ENCODE measurements at places on chromosomes 6 and 20.

DNA sequence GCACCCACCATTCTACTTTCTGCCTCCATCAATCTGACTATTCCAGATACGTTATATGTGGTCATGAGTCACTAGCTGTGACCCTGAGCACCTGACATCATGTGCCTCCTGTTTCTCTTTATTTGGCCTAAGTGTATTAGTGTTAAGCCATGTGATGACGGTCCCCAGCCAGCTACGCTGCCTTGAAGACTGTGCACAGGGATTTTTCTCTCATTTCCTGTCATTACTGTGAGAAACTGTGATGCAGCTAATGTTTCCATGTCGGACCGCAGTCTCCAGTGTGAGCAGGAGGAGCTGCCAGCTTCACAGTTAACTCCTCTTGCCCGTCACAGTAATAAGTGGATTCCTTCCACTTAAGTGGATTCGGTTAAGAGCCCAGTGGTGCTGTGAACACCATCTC, 9.9 kb upstream of the SPATS1 start:
- no peak for DNase-seq

DNA sequence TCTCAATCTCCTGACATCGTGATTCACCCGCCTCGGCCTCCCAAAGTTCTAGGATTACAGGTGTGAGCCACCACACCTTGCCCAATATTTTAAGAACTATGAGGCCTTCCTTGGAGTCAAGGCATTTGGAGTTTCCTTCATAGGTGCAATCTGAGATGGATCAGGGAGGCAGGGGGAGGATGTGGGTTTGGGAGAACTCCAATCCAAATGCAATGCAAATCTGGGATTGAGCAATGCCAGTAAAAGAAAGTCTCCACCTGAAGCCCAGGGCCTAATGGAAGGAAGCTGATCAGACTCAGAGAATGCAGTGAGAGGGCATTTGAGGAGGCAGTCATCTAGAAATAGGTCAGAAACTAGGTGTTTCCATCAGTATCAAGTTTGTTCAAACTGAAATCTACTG, 21.2 kb downstream of the RSPH3 start:
- no peak for DNase-seq

DNA sequence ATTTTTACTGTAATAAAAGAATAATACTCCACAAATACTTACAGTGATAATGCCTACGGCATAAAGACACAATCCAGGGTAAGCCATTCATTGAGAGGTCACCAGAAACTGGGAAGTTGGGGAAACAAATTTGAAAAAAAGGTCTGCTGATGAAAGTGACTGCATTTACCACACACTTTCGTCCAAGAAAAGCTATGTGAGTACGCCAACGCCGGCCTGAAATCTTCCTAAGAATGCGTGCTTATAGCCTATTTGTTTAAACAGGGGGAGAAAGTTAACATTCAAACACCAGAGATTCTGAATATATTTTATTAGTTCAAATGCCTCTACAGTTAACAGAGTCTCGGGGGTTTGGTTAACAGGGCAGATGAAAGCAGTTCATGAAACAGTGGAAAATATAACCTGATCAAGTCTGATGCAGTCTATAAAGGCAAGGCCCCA, 657 bp upstream of the LTV1 start:
- no peak for DNase-seq

DNA sequence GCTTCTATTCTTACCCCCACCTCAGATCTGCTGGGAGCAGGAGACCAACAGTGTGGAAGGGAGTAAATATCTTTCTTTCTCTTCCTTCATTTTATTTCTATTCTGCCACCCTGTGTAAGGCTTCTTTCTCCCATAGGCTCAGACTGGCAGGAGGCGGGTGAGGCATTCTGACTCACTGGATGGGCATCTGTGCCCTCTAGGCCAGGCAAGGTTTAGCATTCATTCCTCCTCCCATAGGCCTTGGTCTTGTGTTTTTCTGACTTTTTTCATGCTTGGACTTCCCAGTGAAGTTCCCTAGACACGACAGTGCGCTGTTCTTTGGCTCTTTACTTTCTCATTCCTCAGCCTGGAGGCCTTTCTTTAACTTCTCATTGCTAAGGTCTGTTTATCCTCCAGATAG, 235.2 kb downstream of the SYNE1 start:
- no peak for DNase-seq

- DNase-seq, result no peak
Measured at GRCh38 chr20:11924923-11925322, 7.2 kb downstream of the BTBD3 start.

GRCh38 chr20:63042448-63043071, 35.8 kb upstream of the BHLHE23 start:
- no peak for DNase-seq

GRCh38 chr6:50520326-50521266, 192.7 kb upstream of the TFAP2D start:
- DNase-seq, result no peak

DNA sequence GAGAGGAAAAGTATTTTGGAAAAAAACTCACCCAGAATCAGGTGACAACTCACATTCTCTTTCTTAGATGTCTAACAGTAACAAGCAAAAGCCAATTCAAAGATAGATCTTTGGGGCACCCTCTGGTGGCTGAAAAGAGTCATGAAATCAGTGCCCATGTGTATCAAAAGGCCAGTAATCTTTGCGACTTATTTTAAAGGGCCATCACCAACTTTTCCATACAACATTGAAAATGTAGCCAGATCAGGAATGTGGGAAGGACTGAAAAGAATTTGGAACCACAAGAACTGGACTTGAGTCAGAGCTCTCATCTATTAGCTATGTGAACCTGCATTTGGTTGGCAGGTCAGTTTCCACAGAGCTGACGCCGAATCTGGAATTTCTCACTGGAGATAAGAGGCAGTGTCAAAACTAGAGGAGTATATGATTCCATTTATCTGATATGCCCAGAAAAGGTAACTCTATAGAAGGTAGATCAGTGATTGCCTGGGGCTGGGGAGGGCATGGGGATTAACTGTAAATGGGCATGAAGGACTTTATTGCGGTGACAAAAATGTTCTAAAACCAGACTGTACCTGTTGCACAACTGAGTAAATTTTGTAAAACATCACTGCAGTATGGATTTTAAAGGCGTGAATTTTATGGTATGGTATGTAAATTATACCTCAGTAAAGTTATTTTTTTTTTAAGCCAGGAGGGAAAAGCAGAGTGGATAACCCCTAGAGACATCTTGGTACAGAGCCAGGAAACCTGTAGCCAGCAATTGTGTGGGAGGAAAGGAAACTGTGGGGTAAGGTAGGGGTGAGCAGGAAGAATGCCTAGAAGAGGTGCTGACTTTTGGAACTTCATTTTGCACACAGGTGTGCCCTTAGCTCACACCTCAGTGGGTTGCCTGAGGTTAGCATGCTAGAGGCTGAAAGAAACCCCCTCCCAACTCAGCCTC, 117.1 kb upstream of the ASF1A start:
- peak; percentile 47 for DNase-seq

GRCh38 chr6:160130729-160131484, 9.3 kb downstream of the SLC22A1 start:
- no peak for DNase-seq

DNA sequence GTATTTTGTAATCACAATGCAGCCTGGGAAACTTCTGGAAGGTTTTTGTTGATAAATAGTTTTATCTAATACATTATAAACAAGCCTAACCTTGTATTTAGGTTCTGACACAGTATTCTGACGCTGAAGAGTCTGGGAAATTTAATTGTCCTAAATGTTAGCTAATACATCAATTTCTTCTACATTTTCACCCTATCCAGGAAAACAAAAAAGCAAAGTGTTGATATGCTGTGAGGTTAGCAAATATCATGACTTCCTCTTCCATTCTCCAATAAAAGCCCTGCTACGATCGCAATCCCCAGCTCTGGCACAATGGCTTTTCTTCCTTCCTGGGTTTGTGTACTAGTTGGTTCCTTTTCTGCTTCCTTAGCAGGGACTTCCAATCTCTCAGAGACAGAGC, at the start of gene C6orf58:
Gene C6orf58, plus strand, starts transcription at position 301 of the 400 bp plus-strand sequence. Its CDS starts 12 bp downstream, at position 313.
- DNase-seq, result no peak

- DNase-seq, result no peak
Measured at GRCh38 chr6:13916230-13916944, 8.4 kb upstream of the RNF182 start.

GRCh38 chr6:27205375-27206278, 41.9 kb upstream of the PRSS16 start:
- DNase-seq, result no peak

GRCh38 chr6:81756690-81757089, 4.2 kb upstream of the TENT5A start:
- no peak for DNase-seq

- DNase-seq, result no peak
Measured at GRCh38 chr6:2503816-2504494, 246.8 kb downstream of the MYLK4 start.

DNA sequence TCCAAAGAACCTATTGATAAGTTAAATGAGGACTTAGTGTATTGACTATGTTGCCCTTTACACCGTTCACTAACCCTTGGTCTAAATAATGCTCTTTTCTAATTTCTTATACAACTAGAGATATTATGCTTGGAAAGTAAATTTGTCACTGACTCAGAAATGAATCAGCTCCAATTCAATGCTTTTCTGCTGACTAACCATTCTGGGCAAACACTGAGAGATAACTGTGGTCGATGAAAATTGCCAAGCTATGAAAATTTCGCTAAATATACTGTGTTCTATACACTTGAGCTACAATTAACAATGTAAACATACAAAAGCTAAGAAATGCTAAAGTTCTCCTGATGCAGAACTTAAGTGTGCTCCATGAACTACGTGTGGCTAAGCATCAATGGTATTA, 23.1 kb upstream of the FBXO9 start:
- no peak for DNase-seq

GRCh38 chr20:62668441-62669027, 26.2 kb downstream of the SLCO4A1 start:
- DNase-seq, result no peak

DNA sequence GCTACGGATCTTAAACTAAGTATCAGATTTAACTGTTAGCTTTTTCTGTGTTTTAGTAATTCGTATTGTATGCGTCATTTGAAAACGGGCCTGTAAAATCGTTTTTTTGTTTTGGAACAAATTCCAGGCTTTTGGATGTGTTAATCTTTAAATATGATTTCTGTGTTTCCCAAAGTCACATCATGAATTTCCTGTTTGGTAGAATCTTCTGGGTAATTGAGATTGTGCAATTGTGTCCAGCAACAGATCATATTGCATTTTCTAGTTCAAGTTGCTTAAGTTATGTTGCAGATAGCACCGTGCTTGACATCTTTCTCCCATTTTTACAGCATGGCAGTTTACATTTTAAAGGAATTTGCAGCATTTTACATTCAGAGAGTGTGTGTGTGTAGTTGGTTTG, 1.9 kb downstream of the MAPK14 start:
- DNase-seq, result no peak

DNA sequence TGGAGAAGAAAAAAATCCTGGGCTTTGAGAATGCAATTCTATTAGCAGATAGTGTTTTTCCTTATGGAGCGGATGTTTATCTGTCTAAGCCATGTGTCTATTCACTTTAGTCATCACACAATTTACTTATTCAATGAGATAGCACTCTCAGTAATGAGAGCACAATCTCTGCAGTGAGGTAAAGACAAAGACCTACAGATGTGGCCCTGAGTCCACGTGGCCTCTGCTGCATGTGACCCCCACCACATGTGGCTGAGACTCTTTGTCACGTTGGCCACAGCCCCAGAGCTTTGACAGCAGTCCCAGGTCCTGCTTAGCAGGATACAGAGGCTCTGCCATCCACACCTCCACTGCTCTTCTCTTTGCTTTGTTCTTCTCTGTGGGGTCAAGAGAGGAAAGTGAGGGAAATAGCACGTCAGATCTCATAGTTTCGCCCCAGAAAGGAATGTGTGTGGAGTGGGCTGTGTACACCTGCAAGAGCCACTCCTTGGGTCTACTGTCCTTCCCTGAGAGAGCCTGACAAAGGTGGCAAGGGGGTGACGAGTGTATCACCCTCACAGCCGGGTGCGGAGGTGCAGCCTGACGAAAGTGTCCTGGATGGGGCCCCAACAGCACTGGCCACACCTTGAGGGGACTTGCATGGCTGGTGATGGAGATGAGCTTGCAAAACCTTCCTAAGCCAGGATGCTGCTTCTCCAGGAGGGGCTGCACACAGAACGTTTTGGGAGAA, 40.7 kb downstream of the ZNF831 start:
- no peak for DNase-seq

DNA sequence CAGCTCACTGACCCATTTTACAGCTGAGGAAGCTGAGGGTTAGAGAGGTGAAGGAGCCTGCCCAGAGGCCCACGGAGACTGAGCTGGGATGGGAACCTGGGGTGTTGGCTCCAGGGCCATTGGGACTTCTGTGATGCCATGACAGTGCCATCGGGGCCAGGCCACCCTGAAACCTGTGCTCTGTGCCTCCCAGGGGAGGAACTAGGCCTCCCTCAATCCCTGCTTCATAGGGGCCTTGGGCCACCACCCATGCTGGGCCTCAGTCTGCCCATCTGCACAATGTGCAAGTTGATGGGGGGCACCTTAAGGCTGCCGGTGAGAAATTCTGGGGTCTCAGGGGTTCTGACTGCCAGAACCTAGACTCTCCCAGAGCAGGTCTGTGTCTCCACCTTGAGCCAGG, 24.9 kb downstream of the BPIFB4 start:
- DNase-seq, result no peak

DNA sequence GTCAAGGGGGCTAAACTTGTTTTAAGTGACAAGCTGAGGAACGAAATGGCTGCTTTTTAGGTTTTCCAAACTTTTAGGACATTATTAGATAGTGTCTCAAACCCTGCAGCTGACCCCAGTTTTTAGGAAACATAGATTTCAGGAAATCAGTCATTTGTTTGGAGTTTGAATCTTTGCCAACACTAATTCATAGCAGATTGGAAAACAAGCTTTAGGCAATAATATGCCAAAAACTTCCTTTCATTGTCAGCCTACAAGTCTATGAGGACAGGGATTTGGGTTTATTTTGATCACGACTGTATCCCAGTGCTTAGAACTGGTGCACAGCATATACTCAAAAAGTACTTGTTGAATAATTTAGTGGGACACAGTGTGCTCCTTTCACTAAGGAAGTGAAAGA, 123.2 kb downstream of the TINAG start:
- no peak for DNase-seq

DNA sequence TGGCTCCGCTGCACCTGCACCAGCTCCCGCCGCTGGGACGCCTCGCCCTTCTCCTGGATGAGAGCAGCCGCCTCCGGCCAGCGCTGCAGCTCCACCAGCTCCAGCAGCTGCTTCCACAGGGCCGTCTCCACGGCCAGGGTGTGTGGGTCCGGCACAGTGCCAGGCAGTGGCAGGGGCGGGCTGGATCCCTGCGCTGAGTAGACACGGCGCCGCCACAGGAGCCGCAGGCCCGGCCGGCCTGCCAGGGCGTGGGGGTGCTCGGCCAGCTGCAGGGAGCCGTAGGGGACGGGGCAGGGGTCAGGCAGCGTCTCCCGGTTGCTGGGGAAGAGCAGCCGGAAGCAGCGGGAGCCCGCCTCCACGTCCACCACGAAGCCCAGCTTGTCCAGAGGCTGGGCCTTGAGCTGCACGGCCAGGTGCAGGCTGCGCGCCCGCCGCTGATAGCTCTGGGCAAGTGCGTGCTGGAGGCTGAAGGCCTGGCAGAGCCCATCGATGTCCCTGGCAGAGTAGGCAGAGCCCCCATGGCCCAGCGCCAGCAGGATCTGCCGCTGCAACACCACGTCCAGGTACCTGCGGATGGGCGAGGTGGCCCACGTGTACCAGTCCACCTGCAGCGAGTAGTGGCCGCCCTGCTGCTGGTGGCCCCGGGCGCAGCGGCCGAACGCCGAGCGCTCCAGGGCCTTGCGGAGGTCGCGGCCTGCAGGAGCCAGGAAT, 9.4 kb downstream of the FNDC11 start:
- no peak for DNase-seq
